ENCODE measurements at places on chromosomes 1 and 21.
A peak's percentile ranks its signal among the peaks of the same experiment; 100 is the strongest.

DNA sequence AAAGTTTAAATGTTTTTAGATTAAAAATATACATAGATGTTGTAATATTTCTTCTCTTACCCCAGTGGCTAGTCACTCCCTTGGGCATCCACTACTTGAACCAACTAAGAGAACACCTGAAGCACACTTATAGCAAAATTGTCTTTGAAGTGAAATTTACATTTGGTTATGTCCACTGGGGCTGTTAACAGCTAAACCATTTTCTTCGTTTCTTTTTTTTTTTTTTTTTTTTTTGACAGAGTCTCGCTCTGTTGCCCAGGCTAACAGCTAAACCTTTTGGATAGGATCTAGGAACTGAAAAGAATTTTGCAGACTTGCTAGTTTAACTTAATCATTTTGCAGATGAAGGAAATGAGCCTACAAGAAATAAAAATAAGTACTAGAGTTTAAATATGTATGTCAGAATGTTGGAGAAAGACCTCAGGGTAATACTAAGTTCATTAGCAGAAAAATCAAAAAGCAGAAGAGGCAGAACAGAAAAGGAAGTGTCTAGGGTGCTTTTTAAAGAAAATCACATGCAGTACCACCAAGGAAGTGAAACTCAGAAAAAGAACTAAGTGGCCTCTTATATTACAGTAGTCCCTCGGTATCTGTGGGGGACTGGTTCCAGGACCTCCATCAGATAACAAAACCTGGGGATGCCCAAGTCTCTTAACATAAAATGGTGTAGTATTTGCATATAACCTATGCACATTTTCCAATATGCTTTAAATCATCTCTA, 11.8 kb downstream of the DRAM2 start:
- no peak for DNase-seq

DNA sequence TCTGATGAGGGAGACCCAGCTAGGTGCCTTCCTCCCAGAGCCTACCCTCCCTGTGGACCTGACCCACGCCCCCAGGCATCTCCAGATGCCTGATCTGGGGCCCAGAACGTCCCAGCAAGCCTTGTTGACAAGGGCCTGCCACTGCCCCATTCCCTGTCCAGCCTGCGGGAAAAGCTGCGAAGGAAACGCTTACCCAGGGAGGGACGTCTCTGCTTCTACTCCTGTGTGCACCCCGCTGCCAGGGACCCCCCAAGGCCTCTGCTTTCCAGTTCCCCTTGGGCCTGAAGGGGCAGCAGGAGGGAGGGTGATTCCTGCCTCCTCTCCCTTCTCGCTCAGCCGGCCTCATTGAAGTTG, 11.6 kb upstream of the CLSTN1 start:
- no peak for DNase-seq

- DNase-seq, result no peak
Observed at GRCh38 chr21:24110846-24111245, 1496.4 kb downstream of the MRPL39 start.

DNA sequence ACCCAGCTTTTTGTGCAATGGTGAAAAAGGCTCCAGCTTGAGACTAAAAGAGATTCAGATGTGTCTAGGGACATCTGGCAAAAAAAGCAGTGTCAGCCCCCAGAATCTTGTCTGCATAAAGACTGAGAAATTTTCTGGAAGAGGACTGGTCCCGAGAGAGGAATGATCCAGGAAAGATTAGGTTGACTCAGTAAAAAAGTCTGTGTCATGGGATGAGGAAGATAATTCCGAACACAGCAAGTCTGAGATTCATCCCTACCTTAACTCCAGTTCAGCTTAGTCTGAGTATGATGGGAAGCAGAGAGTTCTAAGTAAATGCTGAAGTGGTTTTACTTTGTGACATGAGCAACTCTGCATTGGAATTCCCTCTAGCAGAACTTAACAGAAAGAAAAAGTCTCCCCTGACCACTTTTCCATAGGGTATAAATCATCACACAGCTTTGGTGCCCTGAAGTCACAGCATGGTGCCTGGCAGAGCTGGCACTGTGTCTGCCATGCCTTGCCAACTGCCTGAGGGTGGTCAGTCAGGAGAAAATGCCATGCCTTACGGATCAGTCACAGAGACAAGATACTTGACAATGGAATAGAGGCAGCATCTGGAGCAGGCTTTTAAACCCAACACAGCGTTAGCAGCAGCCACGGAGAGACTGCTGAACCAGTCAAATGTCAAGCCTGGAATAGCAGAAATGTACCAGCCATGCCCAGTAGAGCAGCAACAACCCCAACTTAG, 153.4 kb downstream of the ZC3H11B start:
- no peak for DNase-seq

DNA sequence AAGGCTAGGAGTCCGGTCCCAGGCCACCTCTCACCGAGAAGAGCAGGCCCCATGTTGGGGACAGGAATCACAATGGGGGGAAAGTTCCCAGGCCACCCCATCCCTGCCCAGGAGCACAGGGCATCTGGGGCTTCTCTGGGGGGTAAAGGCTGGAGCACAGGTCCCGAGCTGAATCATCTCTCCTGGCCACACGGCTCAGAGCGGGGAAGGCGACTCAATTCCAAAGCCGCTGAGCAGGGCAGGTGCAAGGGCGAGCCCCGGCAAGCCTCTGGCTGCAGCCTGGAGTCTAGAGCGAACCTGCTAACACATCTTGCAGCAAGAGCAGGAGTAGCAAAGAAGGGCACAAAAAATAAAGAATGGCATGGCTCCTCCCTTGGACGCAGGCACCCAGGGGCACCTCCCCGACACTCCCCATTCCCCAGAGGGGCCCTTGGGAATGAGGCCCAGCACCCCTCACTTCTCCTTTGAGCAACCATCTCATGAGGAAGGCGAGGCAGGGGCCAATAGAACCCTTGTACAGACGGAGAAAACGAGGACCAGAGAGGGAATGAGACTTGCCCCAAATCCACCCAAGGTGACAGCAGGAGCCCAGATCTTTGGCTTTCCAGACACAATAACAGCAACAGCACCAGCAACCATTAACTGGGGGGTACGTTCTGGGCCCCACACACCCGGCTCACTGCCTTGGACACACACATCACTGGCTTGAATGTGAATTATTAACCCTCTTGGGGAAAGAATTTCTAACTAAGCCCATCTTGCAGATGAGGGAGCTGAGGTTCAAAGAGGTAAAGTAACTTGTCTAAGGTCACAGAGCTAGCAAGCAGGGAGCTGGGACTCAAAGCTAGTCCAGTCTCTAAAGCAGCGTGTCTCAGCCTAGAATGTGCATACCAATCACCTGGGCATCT, 20.7 kb upstream of the ALDH4A1 start:
- DNase-seq, result no peak

DNA sequence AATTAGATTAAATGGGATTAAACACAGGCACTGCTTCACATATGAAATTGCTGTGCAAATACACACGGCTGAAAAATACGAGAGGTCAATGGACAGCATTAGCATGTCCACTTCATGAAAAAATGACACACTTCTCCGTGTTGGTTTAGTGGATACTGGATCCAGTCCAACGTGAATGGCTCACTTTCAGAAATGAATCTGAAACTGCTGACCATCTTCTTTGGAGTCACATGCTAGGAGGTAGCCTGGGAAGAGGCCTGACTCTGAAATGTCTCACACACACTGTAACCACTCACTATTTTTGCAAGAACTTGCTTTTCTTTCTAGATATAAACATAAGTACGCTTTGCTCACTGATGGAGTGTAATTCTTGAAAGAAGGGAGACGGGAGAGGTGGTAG, 127.3 kb downstream of the HLCS start:
- DNase-seq, result no peak

- no peak for DNase-seq
Observed at GRCh38 chr1:55503663-55504305, 288.6 kb upstream of the USP24 start.

GRCh38 chr1:85440612-85441011, 24.3 kb downstream of the DDAH1 start:
- no peak for DNase-seq

- no peak for DNase-seq
Observed at GRCh38 chr1:89425056-89425455, 61.2 kb downstream of the GBP6 start.

DNA sequence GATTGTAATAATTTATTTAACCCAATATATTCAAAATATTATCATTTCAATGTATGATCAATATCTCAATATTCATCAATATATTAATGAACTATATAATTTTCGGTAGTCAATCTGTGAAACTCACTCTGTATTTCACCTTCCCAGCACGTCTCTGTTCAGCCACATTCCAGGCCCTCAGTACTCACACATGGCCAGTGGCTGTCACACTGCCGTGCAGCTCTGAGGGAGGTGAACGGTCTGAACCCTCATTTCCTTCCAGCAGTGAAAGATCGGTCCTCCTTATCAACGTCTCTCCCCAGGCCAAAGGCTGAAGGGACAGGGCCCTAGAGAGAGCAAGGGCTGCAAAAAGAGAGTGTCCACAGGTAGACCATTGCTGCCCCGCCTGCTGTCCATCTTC, 39.5 kb upstream of the ZNF124 start:
- DNase-seq, result no peak

GRCh38 chr1:167220537-167221125, at the start of gene POU2F1:
POU2F1 (plus strand) TSS chr1:167220886; CDS start chr1:167220898, 12 bp downstream.
- peak; percentile 99 for DNase-seq

DNA sequence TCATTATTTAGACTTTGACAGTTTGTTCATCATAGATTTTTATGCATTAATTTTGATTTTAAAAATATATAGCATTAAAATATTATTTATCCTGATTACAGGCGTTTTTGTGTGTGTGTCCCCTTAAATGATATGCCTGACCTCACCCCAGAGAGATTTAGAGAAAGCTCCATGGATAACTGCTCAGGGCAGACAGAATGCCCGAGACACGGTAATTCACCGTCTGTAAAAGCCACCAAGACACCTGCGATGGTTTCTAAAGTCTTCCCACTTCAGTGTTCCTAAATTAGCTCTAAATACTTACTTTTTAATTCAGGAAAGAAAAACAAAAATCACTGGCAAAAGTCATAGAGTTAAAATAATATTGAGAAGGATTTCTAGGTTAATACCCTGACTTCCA, 350.6 kb upstream of the RUNX1 start:
- no peak for DNase-seq

DNA sequence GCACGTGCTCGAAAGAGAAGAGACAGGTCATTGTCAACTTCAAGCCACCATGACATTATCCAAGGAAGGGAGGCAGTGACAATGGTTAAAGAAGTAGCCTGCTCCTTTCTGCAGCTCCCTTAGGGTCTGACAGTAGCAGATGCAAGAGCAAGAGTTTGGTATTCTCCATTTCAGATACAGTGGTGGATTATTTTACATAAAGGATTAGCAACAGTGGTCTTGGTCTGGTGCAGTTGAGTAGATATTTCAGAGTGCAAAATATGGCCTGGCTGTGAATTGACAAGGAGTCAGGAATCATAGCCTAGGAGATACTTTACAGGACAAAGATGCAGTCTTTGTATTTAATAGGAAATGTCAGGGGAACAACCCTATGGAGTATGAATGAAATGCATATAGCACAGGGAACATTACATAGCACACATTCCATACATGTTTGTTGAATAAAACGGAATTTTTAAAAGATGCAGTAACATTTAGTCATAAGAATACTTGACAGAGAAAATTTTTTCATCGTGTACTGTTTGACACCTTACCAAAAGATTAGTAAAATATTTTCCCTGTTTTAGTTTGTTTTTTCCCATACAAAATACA, 41.8 kb downstream of the CHRM3 start:
- DNase-seq, result no peak

DNA sequence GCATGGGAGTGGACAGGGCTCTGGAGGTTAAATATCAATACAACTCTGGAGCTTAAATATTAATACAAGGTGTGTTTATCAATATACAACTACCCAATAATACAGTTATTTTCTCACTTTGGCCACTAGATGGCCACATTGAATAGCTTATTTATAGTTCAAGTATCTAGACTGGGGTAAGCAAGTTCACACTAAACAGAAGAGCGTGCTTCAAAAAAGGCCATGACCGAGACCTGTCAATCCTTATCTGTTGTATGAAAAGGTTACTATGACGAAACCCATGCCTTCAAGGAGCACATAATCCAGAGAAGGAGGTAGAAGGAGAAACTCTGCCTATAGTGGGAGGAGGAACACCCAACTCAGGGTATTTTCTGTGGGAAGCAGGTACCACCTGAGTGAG, 29.1 kb downstream of the CHML start:
- DNase-seq, result no peak

Data from activated CD8-positive, alpha-beta memory T cell treated with anti-CD3 and anti-CD28 coated beads, Interleukin-2, amount 50 U/mL, for 4 hours (primary cell).